ENCODE measurements at places on chromosomes 11 and 22.
A peak's percentile ranks its signal among the peaks of the same experiment; 100 is the strongest.

DNA sequence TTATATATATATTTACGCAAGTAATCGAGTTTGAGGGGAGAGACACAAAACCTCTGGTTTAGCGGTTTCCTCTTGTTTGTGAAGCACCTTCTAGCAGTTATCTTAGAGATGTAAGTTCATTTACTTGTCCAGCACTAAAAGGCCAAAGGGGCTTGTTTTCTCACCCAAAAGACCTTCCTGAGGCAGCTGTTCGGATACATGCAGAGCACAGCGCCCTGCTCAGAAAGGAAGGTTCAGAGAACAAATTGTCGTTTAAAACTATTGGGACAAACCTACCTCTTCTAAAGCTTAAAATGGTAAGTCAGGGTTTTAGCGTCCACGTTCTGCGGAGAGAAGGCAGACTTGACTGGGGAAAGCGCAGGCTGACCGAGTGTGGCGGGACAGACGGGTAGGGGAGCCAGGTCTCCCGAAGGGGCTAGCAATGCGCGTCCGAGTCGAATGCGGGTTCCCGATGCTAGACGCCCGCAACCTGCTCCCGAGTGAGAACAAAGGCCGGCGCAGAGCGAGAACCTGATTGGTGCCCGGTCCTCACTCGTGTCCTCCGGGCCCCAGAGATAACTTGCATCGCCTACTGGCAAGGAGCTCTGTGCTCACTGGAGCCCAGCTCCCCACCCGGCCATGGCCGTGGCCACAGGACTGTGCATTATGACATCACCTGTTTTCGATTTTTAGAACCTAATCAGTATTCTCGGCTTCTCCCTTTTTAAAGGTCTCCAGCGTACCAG lies 1.0 kb upstream of the SESN3 start:
- peak; percentile 35 for DNase-seq

DNA sequence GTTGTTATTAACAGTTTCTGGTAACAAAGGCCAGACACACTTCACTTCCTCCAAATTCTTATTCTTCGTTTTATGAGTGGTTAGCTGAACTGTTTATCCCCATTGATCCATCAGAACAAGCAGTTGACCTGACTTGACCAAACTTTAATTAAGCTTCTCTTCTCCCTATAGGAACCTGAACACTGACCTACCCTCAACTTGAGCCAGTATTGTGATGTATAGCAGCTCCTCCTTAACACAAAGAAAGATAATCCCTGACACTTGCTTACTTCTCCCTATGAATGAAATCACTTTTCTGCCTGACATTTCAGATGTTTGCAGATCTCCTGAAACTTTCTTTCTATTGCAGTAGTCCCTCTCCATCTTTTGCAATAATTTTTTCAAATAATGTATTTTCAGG lies 41.9 kb downstream of the ANO5 start:
- DNase-seq: no peak

- no peak for DNase-seq
Measured at GRCh38 chr11:68325907-68326220, 13.5 kb downstream of the LRP5 start.

DNA sequence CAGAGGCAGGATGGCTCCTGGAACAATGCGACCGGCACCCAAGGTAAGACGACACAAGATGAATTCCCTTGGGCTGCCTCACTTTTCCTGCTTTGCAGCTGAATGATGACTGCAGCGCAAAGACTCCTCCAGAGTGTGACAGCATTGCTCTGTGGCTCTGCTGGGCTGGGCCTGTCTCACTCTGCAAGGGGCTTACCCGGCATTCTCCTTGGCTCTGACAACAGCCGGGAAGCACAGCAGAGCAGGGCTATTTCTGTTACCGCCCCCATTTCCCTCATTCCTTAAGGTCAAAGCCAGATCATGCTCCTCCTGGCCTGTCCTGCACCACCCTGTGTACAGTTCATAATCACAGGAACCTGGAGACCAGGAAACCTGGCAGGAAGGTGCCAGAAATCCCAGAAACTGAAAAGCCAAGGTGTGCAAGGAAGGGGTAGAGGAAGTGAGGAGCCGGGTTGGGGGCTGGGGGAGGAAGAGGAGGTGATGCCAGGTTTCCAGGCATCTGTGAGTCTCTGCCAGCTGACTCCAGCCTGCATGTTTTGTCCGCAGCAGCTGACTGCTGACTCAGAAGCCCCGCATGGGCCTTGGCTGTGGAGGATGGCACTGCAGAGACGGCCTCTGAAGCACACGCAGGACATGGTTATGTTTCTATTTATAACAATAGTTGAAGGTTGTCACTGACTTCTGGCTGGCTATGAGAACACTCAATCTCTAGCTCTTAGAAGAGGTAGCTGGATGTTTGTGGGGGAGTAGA lies 113.6 kb downstream of the MICAL3 start:
- no peak for DNase-seq

DNA sequence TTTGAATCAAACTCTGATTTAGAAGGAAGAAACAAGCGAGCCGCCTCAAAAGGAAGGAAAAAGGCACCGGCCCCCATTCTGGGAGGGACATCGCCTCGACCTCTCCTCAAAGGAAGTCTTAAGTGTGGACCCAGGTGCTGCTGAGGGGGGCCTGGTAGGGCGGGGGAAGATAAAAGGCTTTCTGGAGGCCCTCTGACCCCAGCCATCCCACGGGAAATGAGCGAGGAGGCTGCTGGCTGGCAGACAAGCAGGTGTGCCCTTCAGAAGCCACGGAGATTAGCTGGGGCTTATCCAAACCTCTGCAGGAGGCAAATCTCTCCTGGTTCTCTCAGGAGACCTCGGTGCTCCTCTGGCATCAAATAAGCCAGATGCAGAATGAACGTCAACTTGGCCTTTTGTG lies 171.4 kb upstream of the BLID start:
- no peak for DNase-seq

DNA sequence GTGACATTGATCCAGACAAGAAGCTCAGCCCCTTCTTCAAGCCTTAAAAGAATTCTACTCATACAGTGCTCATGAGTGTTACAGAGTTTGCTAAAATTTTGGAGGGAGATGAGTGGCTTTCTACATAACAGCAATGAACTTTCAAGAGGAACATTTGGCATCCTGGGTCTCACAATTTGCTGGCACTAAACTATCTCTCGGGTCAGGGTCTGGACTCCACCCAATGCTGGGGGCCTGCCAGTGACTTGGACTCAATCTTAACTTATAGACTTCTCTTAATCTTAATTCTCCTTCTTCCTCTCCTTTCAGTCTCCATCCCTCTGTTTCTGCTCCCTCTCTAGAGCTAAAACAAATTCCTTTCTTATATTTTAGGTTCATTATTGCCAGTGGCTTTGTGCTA lies 317.9 kb downstream of the TMEM135 start:
- DNase-seq: no peak

DNA sequence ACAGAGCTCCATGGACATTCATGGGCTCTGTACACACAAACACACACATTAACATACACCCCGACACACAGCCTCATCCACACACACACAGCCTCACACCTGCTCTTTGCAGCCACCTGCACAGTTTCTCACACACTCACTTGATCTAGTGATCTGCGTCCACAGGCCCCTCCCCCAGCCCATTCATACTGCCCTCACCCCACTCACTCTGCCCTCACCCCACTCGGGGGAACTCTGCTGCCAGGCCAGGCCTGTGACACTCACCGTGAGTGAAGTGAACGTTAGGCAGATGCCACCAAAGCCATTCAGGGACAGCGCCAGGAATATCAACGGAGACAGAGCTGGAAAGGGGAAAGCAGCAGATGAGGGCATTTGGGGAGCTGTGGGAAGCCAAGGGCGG lies 15.0 kb downstream of the SLC43A1 start:
- no peak for DNase-seq

DNA sequence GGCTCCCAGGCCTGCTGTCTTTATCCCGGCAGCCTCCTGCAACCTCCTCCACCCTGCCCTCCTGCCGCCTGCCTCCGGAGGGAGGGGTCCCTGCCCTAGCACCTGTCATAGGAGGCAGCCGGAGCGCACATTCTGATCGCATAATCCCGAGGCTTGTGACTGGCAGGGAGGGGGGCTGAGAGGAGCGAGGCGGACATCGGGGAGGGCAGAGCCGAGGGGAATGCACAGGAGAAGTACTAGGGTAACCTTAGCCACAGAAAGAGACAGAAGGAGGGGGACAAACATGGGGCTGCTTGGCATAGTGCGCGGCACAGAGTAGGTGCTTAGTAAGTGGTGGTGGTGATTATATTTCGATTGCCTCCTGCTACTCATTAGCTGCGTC lies 9.2 kb upstream of the ALX4 start:
- DNase-seq: no peak

Data from stimulated activated CD8-positive, alpha-beta memory T cell treated with anti-CD3 and anti-CD28 coated beads, Interleukin-4, amount 100 ng/mL, for 1 hour (primary cell).